Upper lobe of left lung (tissue), 6 donors: ENCODE measurements at places on chromosomes 5 and 9. TPM values are rescaled to one million over a fixed set of nuclear protein-coding genes. Genes with fewer than 3 reads are reported as not detected.

DNA sequence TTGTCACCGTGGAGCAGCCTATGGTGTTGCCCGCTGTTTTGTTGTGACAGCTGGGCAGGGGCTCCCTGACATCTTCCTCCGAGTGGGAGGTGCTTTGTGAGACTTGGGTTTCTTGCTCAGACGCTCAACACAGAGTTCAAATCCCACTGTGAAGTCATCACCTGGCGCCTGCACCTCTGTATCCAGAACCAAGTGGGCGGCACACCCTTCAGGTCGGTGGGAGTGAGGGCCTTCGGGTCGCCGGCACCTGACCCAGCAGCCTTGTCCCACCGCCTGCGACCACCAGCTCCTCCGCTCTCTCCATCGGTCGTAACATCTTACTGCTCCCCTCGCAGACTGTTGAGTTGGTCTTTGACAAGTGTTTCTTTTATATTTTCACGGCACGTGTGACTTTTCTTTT, 37.6 kb upstream of the EXOC3 start:
- DNase-seq: no peak
- no peaks in the 10 kb centered on the region for H3K36me3 ChIP-seq
- H3K4me1 ChIP-seq: no peaks in the 10 kb centered on the region
- H3K27me3 ChIP-seq: no peaks in the 10 kb centered on the region

ABO gene
- total RNA-seq: 33.9 TPM

DNA sequence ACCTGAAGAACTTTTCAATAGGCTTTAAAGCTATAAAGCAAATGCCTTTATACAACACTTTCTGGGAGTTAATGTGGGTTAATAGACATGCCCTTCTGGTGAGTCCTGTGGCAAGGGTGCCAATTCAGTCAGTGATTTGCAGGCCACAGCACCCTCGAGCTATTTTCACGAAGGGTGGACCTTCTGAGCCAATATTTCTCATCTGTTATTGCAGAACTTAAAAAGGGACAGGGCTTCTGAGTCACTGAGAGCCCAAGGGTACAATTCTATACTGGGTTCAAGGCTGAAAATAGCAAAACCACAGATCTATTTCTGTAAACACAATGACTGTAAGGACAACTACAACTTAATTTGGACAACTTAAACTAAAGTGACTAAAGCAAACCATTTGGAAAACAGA, 92.8 kb downstream of the GABRG2 start:
- no peak overlapping the region for H3K4me3 ChIP-seq
- DNase-seq: no peak
- no peaks in the 10 kb centered on the region for H3K27me3 ChIP-seq
- H3K36me3 ChIP-seq: no peaks in the 10 kb centered on the region

PCDHGB5 gene
- 7.1 TPM for total RNA-seq

DNA sequence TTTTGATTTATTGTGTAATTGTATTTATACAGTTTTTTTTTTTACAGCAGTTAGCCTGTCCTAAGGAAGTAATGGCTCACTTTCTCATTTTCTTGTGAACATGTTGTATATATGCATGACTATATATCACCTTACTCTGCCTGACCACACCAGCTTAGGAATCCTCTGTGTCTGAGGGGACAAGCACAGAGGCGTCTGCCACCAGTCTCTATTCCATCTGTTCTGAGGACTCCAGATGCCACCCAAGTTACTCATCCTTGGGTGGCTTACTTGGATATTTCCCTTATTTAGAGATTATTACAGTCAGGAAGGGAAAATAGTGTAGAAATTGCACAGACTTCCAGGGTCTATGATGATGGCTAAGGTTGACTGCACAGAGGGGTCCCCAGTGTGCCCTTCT, 256.3 kb upstream of the C9orf72 start:
- H3K27ac ChIP-seq: no peak overlapping the region
- no peak overlapping the region for H3K4me3 ChIP-seq
- H3K36me3 ChIP-seq: no peaks in the 10 kb centered on the region
- H3K4me1 ChIP-seq: no peaks in the 10 kb centered on the region
- H3K27me3 ChIP-seq: no peaks in the 10 kb centered on the region

OR1Q1 gene
- not detected for total RNA-seq

ELAVL2 gene
- not detected for total RNA-seq

NKD2 gene
- total RNA-seq: 20.8 TPM

ARL14EPL gene
- total RNA-seq: not detected

GRCh38 chr5:160660132-160660531, 191.9 kb downstream of the ATP10B start:
- no peaks in the 10 kb centered on the region for H3K36me3 ChIP-seq
- H3K4me1 ChIP-seq: no peaks in the 10 kb centered on the region
- H3K27me3 ChIP-seq: no peaks in the 10 kb centered on the region
- no peak overlapping the region for H3K4me3 ChIP-seq
- DNase-seq: no peak

DNA sequence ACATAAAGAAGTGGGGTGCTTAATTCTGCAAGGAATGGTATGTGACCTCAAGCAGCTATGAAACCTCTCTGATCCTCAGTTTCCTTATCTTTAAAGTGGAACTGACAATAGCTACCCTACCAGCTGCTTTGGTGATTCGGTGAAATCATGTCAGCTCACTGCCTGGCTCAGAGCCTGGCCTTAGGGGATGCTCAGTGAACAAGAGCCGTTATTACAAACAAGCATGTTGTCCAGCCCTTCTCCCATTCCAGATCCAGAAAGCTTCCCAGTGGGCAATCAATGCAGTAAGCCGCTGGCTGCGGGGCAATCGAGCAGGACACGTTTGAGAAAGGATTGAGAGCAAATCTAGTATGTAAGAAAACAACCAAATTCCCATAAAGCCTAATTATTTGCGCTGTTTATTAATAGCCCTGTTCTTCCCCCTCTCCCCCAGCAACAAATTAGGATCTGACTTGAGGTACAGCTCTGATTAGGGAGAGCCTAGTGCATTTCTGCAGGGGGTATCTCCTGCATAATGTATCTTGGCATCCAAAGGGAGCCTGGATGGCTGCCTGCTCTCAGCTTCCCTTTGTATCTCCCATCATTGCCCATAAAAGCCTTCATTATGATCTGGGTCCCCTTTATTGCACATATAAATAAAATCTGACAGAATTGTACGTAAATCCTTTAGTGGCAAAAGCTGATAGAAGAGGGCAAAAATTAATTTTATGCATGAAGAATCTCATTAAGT, 371.4 kb downstream of the TMEM232 start:
- H3K36me3 ChIP-seq: no peaks in the 10 kb centered on the region
- no peaks in the 10 kb centered on the region for H3K4me1 ChIP-seq
- no peak overlapping the region for H3K27ac ChIP-seq
- DNase-seq: no peak

DNA sequence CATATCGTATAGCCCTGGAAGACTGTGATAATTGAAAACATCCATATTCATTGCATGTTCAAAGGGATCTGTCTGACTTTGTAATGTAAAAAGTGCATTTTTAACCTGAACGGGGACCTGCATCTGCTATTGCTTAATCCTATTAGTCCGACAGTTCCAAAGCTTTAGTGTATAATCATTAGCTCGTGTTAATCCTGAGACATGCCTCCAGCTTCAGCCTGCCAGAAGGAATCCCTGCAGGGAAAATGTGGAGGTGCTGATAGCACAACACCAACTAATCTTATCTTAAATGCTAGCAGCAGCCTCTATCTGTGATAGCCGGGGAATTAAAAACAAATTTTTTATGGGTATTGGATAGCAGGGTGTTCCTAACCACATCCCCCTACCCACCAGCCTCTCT, 495.2 kb downstream of the TLE4 start:
- H3K36me3 ChIP-seq: no peaks in the 10 kb centered on the region
- DNase-seq: no peak
- H3K4me1 ChIP-seq: no peaks in the 10 kb centered on the region
- H3K4me3 ChIP-seq: no peak overlapping the region

- no peaks in the 10 kb centered on the region for H3K36me3 ChIP-seq
- no peak overlapping the region for H3K27ac ChIP-seq
- DNase-seq: no peak
- H3K4me3 ChIP-seq: no peak overlapping the region
- peaks cover 11% of the 10 kb centered on the region for H3K4me1 ChIP-seq
Observed at GRCh38 chr5:40547994-40548575, 131.6 kb upstream of the PTGER4 start.

- no peaks in the 10 kb centered on the region for H3K4me1 ChIP-seq
- no peaks in the 10 kb centered on the region for H3K36me3 ChIP-seq
- no peak overlapping the region for H3K27ac ChIP-seq
- H3K27me3 ChIP-seq: no peaks in the 10 kb centered on the region
- no peak overlapping the region for H3K4me3 ChIP-seq
- no peak for DNase-seq
Observed at GRCh38 chr9:123952641-123953495, 22.9 kb upstream of the DENND1A start.

GRCh38 chr5:106658150-106658549, 1012.6 kb downstream of the EFNA5 start:
- H3K4me1 ChIP-seq: no peaks in the 10 kb centered on the region
- no peak for DNase-seq
- H3K4me3 ChIP-seq: no peak overlapping the region
- H3K27me3 ChIP-seq: no peaks in the 10 kb centered on the region
- no peak overlapping the region for H3K27ac ChIP-seq

DNA sequence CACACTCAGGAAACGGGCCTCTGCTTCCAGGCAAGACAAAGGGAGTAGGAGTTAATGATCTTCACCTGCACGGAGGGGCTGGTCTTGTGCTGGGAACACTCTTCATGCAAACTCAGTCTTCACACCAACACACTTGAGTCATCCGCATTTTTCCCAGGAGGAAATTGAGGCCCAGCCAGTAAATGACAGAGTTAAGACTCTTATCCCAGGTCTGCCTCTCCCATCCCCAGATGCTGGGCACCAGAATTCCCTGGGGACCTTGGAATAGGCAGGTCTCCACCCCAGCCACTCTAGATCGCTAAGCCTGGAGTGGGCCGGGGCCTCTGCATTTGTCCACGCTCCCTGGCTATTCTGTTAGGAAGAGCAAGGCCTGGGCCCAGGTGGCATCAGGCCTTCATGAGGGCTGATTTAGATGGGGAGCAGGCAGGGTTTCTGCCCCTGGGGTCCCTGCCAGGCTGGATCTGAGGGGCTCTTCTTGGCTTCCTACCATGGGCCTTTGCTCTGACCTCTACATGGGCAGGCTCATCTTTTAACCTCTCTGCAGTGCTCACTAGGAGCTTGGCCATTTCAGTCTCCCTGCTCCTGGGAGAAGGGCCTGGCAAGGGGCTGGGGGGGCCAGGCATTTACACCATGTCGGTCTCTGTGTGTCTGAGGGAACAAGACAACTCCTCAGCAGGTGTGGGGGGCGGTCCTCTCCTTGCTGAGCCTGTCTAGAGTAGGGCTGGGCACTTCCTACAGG, 77.3 kb downstream of the AMBP start:
- no peak overlapping the region for H3K27ac ChIP-seq
- no peaks in the 10 kb centered on the region for H3K27me3 ChIP-seq
- H3K4me1 ChIP-seq: peaks cover 17% of the 10 kb centered on the region
- no peaks in the 10 kb centered on the region for H3K36me3 ChIP-seq

- no peaks in the 10 kb centered on the region for H3K36me3 ChIP-seq
- DNase-seq: no peak
- no peak overlapping the region for H3K27ac ChIP-seq
- no peaks in the 10 kb centered on the region for H3K27me3 ChIP-seq
Observed at GRCh38 chr5:143653766-143654282, 158.1 kb upstream of the HMHB1 start.

DNA sequence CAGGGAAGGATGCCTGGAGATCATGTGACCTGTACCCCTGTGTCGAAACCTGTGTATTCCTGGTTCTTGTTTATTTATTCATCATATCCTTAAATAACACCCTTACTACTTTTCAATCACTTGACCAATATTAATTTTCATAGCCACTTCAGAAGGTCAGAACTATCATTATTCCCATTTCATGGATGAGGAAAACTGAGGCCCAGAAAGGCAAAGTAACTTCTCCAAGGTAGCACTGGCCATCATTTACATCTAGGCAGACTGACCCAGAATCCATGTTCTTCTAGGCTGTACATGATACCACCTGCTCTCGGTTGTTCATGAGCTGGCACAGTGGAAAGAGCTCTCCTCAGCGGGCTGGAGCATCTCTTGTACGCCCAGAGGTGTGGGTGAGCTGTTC, 49.4 kb downstream of the KCNIP1 start:
- H3K4me1 ChIP-seq: peaks cover 3% of the 10 kb centered on the region
- H3K27ac ChIP-seq: no peak overlapping the region
- no peaks in the 10 kb centered on the region for H3K36me3 ChIP-seq
- H3K27me3 ChIP-seq: no peaks in the 10 kb centered on the region
- DNase-seq: no peak

PTGER4 gene
- 64.1 TPM for total RNA-seq

GRCh38 chr9:90309809-90310520, 332.7 kb downstream of the DIRAS2 start:
- H3K4me3 ChIP-seq: no peak overlapping the region
- H3K36me3 ChIP-seq: no peaks in the 10 kb centered on the region
- H3K27ac ChIP-seq: no peak overlapping the region

LCN2 gene
- 9.0 TPM for total RNA-seq

DNA sequence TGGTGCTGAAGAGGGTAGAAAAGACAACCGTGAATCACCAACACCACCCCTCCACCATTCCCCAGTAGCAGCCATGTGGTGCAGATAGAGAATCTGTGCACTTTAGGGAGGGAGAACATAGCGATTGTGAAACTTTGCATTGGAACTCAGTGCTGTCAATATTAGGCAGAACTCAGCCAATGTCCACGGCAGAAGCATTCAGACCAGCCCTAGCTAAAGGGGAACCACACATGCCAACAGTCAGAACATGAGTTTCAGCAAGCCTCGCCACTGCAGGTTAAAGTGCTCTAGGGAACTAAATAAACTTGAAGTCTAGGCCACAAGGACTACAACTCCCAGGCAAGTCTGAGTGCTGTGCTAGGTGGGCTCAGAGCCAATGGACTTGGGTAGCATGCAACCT, 38.5 kb upstream of the DEPDC1B start:
- no peaks in the 10 kb centered on the region for H3K27me3 ChIP-seq
- H3K27ac ChIP-seq: no peak overlapping the region
- no peaks in the 10 kb centered on the region for H3K36me3 ChIP-seq
- no peaks in the 10 kb centered on the region for H3K4me1 ChIP-seq

DNA sequence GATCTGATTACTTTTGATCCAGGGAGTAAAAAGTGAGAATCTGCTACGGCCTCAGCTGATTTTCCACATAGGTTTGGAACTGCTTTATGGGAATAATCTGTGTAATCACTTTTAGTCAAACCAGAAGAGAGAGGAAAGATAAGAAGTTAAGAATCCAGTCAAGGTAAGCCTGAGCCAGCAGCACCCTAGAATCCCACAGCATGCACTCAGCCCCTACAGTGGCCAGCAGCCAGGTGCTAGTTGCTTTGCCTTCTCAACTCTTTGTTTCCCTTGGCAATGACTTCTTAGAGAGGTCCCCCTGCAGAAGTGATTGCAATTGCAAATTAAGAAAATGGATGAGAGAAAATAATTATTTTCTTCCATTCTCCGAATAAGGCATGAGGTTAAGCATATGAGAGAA, 59.7 kb upstream of the TMED7 start:
- no peaks in the 10 kb centered on the region for H3K4me1 ChIP-seq
- no peaks in the 10 kb centered on the region for H3K36me3 ChIP-seq
- H3K27ac ChIP-seq: no peak overlapping the region
- H3K27me3 ChIP-seq: no peaks in the 10 kb centered on the region

C8G gene
- 4.4 TPM for total RNA-seq
